ENCODE measurements at places on chromosomes 4 and X.

DNA sequence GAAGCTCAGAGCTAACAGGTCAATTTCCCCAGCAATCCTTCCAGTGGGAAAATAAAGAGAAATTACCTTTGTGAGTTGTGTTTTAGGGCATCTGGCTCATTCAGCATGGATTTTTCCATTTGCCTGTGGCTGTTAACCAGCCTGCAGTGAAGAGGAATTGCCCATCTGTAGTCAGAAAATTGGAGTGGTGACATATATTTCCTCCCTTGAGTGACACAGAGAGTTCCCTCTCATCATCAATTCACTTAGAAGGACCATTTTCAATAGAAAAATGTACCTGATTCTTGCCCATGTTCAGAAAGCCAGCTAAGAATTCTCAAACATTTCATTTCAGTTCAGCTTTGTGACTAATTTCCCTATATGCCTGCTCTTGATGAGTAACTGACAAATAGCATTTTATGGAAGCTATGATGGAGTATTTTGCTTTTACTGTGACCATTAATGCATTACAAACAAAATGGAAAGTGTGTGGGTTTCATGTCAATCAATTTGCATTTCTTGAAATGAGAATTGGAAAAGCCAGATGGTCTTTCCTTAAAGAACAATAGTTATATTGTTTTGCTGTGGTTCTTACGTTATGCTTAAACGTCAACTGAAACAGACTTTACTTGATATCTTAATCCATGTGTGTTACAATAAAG, 155.8 kb downstream of the NWD2 start:
- no peak for DNase-seq

DNA sequence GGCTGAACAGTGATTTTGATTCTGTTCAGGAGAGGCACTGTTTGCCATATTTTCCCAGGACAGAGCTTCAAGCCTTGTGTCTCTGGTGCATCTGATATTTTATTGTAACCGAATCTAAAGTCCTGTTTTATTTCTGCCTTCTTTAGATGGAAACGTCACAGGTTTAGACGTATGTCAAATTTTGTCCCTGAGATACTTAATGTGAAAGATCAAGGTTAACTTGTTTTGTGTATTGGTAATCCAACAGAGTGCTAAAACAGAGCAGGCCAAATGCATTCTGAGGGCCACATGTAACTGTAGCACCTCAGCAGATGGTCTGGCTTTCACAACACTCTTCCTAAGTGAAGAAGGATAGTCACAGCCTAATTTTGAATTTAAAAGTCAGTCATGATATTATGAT, at the start of gene GNRHR:
Gene GNRHR (minus strand): TSS at position 101 of the 400 bp plus-strand sequence. CDS start 53 bp downstream, at position 48.
- DNase-seq: no peak

DNA sequence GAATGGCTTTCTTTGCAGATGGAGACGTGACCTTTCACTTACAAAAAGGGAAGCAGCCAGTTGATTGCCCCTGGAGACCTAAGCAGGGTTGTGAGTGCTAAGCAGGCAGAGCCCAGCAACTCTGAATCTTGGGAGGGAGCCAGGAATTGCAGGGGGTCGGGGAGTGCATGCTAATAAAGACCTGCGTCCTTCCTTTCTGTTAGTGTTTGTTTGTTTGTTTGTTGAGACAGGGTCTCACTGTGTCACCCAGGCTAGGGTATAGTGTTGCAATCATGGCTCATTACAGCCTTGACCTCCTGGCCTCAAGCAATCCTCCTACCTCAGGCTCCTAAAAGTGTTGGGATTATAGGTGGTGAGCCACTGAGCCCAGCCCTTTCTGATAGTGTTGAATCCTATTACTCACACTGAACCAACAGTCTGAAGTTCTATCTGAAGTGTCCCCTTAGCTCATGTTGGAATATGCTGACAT, 137.4 kb downstream of the CEP135 start:
- no peak for DNase-seq

- no peak for DNase-seq
These were observed 66.6 kb upstream of the SORBS2 start for GRCh38 chr4:185878633-185879032.

DNA sequence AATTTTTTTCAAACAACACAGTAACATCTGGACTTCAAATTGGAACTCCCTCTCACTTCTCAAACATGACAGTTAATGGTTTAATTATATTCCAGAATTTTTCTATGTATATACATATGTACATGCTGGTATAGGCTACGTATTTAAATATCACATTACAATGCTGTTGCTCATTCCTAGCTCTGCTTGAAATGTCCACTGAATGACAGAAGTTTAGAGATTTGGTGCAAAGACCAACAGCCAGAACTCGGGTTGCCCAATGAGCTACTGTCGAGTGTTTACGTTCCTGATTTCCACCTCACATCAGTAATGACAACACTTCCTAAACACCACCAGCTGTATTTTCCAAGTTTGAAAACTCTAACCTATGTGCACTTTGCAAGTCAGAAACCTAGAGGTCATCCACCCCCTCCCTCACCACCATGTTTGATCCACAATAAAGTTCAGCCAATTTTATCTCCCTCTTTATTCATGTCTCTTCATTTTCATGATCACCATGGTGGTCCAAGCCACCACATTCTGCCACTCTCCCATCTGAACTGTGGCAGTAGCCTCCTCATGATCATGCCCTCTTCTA, 49.3 kb upstream of the RPL34 start:
- DNase-seq: no peak

DNA sequence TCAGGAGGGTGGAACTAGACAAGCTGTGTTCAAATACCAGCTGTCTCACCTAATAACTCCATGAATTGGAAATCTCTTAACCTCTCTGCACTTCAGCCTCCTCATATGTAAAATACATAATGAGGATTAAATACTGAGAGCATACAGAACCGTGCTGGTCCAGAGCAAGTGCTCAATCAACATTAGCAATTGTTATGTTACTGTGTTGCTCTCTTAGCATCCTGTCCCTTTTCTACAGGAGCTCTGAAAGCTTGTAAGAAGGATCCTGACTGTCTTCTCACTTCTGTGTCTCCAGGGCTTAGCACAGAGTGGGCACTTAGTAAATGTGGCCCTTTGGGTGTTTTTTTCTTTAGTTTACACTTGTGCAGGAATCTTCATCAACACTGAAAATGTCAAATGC, 1456.1 kb upstream of the IGFBP7 start:
- no peak for DNase-seq

GRCh38 chr4:55830716-55831115, 11.1 kb downstream of the EXOC1L start:
- DNase-seq: no peak

DNA sequence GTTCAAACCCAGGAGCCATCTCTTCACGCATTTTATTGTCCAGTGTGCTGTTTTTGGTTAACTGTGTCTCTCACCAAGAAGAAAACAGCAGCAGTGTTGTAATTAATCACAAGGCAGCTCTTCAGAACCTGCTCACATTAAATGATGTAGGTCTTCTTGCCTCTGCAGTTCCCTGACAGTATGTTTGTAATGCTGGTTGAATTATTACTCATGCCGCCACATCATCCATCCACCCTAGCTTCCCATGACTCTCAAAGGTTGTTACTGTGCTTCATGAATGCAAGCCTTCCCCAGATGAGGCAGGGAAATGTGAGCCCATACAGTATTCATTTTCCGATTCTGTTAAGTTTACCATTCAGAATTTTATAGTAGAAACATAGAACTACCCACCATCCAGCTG, 17.4 kb downstream of the TLR10 start:
- DNase-seq: no peak

GRCh38 chr4:24853142-24853541, 57.8 kb downstream of the SOD3 start:
- no peak for DNase-seq

DNA sequence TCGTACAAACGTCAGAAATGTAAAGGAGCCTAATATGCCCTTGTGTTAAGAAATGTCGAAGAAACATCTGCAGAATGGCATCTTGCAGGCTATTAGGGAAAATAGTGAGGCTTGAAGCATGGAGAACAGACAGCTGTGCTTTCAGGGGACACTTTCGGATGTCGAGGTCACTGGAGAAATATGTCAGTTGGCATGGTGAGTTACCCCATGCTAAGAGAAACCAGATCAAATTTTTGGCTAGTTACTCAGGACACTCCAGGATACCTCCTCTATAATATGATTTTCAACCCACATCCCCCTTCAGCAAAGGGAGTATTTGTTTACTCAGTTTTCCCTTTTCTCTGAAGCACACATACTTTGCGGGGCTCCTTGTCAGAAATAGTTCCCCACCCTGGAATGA, 171.4 kb downstream of the GPC3 start:
- no peak for DNase-seq
